ENCODE measurements at places on chromosomes 6 and 20.
A peak's percentile ranks its signal among the peaks of the same experiment; 100 is the strongest.

DNA sequence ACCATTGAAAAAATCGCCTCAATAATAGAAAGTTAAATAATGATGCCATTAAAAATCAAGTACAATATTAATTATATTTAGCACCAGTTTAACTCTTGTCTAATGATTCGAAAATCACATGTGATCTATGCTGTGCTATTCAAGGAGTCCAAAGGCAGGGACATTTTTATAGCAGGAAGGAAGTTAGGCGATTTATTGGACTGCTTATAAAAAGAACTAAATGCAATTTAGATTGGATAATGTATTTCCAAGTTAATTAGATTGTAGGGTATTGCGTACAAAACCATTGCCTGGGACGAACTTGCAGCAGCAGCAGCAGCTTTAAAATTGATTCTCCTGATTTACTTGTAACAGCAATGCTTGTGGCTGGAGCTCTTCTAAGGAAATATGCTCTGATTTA, 87.4 kb upstream of the TMEM181 start:
- DNase-seq: no peak

DNA sequence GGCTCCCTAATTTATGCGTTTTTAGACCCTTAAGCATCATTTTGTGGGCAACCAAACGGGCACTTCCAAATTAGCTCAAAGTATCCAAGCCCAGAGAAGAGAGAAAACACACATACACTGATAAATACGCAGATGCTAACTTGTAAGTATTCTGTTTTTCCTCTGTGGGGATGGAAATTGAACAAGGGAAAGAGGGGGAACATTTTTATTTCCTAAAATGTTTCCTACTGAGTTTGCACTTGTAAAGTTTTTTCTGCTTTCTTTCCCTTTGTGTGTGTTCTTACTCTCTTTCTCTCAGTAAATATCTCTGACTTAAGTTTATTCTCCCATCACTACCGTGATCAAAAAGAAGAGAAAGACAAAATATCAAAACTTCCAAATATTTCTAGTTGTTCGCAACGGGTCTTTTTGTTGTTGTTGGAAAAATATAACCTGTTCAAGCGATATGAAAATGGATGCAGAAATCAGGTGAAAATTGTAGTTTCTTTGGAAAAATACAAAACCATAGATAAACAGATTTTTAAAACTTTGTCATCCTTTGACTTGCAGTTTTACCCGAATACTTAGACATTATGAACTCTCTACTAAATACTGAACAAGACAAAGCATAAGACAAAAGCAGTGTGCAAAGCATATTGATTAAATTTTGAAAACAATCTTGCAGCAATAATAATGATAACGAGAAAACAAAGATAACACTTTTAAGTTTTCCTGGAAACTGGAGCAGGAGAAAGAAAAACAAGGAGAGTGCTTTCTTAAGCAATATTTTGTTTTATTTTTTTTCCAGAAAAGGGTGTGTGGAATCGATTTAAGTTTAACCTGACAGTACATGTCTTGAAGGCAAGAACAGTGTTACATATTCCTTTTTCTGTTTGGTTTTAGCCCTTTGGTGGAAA, 1.0 kb upstream of the NKX2-4 start:
- DNase-seq: no peak

DNA sequence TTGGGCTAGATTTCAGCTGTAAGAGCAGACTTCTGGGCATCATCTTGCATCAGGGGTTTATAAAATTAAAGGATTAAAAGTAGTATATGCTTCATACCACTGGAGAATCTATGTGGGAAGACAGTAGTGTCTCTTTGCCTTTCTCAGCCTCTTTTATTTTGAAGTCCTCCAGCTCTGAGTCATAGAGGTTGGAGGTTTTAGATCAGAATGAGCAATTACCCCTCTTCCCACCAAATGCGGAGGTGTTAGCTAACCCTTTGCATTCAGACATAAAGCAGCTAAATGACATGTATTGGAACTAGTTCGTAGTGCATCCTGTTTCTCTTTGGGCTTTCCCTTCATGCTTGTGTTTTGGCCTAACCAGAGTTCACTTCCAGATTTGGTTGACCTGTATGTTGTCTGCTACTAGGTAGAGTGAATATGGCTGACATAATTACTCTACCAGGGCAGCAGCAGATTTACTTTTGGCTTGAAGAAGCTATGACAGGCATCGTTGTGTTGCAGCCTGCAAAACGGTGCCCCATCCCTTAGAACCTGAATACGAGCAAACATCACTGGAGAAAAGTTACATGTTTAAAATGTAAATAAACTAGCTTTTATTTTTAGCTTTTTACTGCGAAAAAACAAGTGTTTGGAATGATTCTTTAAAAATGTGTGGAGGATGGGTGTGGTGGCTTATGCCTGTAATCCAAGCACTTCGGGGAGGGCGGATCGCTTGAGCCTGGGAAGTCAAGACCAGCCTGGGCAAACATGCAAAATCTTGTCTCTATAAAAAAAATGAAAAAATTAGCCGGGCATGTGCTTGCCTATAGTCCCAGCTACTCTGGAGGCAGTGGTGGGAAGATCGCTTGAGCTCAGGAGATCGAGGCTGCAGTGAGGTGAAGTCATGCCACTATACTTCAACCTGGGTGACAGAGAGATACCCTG, 82.2 kb downstream of the MYO6 start:
- DNase-seq: no peak

GRCh38 chr6:13331516-13332348, 3.4 kb upstream of the TBC1D7 start:
- DNase-seq: peak; percentile 4

DNA sequence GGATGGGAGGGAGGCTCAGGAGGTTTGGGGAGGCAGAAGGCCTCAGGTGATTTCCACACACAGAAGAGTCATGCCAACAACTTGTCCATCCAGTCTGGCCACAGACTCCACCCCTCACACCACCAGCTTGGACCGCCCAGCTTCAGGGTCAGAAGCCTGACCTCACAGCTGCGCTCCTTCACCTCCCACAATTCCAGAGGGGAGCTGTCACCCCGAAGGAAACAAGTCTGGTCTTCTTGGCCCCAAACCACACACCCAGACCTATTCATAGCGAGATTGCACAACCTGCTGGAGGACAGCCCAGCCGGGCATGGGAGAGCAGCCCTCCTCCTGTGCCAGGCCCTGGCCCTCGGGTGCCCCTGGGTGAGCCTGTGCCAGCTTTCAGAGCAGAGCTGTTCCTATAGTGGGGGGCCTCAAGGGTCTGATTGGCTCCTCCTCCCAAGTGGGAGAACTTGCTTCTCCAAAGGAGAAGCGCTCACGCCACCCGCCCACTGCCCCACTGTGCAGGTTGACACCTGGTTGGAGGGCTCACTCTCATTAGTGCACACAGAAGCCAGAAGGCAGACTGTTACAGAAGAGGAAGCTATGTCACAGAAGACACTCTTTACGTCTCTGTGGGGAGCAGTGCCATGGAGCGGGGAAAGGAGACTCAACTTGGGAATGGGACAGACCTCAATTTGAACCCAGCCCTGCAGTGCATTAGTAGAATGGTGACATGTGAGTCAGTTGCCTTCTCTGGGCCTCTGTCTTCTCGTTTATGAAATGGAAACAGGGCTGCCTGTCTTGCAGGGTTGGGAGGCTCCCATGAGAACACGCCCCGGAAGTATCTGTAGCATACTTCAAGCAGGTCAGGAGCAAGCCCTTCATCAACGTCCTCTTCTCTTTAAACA, 128.8 kb downstream of the FOXO3 start:
- peak; percentile 77 for DNase-seq

DNA sequence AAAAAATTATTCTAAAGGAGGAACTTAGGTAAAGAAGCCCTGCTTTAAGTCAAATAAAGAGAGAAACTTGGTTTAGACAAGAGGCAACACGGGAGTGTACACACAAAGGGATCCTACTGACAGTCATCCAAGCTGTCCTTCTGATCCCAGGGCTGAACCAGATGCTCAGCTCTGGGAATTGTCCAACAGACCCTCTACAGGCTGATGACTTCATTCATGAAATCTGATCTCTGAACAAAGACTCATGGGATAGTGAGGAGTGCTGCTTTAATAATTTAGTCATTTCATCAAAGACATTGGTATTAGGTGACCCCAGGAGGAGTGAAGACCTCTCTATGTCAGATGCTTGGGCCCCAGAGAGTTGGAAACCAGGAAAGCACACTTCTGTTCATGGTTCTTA, 65.6 kb upstream of the ARMH2 start:
- DNase-seq: peak; percentile 20

DNA sequence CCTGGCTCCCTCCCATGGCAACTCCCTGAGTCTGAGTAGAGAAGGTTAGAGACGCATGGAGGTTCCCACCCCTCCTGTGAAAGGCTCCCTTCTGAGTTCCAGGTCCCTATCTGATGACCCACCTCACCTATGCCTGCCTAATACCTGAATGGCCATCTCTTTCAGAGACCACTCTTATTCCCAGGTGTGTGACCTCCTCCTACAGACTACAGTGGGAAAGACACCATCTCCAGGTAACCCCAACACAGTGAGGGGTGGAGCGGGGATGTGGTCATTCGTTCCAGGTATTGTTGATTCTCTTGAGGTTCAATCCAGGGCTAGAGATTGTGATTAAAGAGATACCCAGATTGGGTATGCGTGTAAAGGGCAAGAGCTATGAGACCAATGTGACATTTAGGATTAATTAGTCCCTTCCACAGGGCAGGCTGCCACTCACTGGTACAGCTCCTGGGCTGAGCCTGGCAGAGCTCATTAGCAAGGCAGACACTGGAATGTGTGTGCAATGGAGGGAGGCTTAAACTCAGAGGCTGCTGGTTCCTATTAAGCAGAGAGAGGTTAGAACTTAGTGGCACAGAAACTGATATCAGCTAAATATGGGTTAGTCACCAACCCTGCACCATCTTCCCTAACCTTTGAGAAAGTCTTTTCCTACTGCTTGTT, 46.5 kb upstream of the IER3 start:
- no peak for DNase-seq

DNA sequence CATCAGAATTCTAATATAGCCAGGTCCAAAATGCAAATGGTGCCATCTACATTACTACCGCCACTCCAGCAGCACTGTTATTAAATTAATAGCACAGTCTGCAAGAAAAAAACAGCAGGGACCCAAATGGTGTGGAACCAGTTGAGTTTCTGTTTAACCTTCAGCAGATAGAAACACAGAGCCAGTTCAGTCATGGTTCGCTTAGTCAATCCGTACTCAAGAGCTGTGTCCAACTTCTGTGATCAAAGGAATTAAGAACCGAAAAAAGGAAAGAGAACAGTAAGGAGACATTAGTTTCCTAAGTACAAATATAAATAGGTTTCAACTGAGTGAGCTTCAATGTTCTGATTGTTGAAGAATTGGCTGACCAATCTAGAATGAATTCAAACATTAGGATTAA, 107.7 kb downstream of the TRDN start:
- DNase-seq: no peak

DNA sequence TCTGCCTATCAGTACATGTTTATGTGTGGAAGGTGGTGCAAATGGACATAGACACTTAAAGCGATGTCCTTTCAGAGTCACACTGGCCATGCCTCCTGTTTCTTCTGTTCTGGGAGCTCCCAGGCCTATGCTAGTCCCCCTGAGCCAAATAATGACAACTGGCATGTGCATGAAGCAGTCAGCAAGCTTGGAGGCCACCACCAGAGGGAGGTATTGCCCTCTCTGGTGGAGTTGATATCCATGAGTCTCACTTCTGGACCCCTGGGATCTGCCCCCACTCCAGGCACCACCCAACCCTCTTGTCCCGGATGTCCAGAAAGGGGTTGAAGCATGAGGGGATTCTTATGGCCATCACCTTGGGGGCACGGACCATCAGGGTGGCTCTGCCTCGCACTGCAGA, 172.2 kb downstream of the AIG1 start:
- DNase-seq: no peak

- no peak for DNase-seq
Measured at GRCh38 chr6:139533171-139533570, 158.7 kb upstream of the CITED2 start.

DNA sequence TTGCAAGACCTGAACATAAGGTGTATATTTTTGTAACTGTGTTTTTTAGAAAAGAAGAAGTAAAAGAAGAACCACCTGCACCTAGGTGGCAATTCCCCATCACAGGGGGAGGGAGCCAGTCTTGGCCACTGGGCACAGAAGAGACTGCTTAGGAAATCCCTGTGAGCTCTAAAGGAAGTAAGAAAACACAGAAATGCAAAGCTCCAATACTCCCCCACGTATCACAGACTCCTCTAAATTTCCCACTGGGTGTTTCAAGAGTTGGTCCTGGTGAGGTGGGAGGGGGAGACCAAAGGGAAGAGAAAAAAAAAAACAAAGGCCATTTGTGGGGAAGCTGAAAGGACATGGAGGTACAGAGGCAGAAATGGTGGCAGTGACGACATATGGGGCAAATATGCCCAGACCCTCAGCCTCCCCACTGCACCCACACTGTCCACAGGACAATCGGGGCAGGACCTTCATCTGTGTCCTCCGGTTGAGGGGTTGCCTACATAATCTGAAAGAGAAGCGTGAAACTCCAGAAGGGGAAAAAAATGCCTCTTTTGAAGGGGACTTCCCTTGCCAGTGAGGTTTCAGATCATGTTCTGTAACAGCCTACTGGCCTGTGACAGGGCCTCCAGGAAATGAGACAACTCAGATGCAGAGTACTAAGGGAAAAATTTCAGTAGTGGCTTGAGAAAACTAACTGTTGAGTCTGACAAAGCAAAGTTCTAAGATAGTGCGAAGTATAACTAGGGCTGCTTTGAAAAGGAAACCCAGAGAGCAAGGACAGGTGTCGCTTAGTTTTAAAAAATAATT, 226.2 kb upstream of the MARCKS start:
- no peak for DNase-seq

DNA sequence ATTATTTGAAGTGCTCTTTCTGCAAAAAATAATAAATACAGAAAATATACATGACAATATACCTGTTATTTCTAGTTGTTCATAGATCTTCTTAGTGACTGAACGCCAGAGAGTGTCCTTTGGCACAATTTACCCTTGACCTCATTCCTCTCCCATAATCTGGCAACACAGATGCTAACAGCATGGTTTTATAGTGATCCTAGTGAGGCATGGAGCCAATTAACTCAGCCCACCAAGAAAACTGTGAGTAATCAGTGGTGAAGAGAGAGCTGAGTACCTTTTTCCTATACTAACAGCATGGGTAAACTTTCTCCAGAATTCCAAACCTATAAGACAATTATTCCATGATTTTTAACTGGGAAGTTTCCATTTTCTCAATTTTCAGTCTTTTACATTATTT, 61.0 kb downstream of the VGLL2 start:
- DNase-seq: no peak

- peak; percentile 91 for DNase-seq
Measured at GRCh38 chr20:50645253-50646068, 45.9 kb downstream of the RIPOR3 start.

- no peak for DNase-seq
Measured at GRCh38 chr6:167293088-167293589, 2.0 kb downstream of the UNC93A start.

- peak; percentile 27 for DNase-seq
Measured at GRCh38 chr6:33123732-33124524, 48.1 kb downstream of the HLA-DPB1 start.

DNA sequence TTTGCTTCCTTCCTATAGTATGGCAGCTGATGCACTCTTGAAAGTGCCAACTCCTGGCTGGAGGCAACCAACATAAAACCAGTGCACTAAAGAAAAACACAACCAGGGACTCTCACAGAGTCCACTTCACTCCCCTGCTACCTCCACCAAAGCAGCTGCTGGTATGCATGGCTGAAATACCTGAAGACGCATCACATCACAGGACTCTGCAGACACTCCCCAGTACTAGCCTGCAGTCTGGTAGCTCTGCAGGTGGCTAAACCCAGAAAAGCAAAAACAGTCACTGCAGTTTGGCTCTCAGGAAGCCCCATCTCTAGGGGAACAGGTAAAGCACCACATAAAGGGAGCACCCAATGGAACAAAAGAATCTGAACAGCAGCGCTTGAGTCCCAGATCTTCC, 473.0 kb upstream of the SPTLC3 start:
- no peak for DNase-seq
